AG08395 (cell line): ENCODE measurements at places on chromosomes 12 and 14.

- no peak for DNase-seq
Measured at GRCh38 chr12:50197297-50197727, 30.1 kb upstream of the CERS5 start.

- no peak for DNase-seq
Measured at GRCh38 chr14:73775339-73776193, 61.4 kb upstream of the PNMA1 start.

GRCh38 chr12:6452944-6453630, 1.2 kb downstream of the TAPBPL start:
- no peak for DNase-seq

DNA sequence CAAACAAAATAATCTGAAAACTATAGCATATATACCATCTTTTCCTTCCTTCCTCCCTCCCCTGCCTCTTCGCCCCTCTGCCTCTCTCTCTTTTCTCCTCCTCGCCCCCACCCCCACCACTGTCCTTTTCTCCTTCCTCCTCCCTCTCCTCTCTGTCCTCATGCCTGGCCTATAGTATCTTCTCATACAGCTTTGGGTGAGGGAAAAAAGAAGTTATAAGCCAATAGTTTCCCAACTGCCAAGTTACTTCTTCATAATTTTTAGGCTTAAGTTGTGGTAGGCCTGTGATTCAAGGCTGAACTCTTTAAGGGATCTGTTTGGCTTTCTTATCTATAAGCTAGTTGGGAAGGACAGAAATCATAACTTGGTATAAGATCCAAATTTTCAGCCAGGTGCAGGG, 9.1 kb downstream of the TMED10 start:
- no peak for DNase-seq

DNA sequence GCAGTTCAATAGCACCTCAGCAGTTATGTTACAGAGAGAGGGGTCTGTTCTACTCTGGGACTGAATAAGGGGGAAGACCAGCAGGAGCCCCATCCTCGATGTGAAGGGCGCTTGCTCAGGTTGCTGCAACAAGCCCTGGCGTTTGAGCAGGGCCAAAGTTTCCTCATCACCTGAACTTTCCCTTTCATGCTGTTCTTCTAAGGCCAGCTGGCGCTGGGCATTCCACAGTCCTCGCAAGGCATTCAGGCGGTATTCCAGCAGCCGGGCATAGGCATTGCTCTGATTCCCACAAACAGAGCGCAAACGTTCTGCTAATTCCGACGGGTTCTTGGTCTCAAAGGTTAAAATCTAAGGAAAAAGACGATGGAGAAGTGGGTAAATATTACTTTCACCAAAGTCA, 62.8 kb downstream of the HECTD4 start:
- DNase-seq: no peak

- no peak for DNase-seq
Measured at GRCh38 chr12:93363841-93364297, 13.9 kb upstream of the NUDT4 start.

DNA sequence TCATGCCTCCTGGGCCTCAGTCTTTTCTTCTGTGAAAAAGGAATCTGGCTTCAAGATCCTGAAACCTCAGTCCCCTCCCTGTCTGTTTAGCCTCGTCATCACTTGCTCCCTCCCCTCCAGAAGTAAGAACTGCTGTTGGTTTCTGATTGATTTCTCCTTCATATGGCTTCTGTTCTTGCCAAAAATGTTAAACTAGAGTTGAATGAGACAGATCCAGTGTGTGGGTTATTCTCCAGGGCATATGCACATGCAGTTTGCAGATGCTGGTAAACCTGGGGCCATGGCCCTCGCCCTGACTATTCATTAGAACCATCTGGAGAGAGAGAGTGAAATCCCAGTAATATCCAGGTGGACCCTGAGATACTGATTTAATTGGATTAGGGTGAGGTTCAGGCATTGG, 175.1 kb downstream of the TMEM132C start:
- DNase-seq: no peak

- peak; percentile 71 for DNase-seq
Measured at GRCh38 chr14:34322940-34323418, 139.1 kb downstream of the SPTSSA start.

- DNase-seq: no peak
Measured at GRCh38 chr12:27014859-27015729, 910 bp upstream of the TM7SF3 start.

DNA sequence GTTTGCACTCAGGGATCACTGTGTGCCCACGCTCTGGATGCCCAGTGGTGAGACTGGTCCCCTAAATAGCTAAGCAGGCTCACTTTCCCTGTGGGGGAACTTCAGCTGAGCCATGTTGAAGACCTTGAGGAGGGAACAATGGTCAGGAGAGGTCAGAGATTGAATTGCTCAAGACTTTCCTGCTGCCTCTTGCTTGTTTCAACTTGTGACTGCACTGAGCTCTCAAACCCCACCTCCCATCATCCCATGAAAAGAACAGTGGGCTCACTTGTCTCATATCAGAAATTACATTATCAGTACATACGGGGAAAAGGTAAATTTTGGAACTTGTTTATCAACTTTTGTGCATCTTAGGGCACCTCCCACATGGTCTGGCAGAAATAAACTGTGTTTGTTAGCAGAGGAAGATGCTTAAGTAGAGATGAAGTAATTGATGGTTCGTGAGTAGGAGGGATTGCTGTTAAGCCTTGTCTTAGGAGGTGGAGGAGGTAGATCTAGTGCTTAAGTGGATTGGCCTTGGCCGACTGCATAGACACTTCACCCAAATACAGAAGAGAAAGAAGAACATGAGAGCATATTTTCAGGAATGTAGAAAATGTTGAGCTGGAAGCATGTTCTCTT, 15.0 kb upstream of the SERPINA1 start:
- no peak for DNase-seq

DNA sequence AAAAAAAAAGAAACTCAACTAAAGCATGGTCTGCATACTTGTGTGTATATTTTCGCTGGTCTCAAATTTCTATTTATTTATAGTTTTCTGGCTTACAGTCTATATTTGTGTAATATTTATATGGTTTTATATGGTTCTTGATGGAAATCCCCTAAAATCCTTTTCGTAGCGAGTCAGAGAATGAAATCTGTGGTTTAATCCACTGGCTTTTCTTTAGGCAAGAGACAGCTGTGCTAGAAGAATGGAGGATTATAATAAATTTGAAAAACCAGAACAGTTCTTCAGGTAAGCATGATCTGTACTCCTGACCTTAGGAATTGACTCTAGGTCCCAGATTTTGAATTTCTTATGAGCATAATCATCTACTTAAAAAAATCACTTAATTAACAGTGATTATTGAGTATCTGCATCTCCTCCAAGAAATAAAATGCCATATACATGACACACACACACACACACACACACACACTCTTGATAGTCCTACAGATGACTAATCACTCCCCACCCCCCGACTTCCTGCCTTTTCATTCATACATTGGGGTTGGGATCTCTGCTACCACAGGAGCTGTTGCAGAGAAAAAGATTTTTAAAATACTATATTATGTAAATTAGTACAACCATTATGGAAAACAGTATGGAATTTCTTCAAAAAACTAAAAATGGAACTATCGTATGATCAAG, 113.4 kb downstream of the CRADD start:
- peak; percentile 55 for DNase-seq

DNA sequence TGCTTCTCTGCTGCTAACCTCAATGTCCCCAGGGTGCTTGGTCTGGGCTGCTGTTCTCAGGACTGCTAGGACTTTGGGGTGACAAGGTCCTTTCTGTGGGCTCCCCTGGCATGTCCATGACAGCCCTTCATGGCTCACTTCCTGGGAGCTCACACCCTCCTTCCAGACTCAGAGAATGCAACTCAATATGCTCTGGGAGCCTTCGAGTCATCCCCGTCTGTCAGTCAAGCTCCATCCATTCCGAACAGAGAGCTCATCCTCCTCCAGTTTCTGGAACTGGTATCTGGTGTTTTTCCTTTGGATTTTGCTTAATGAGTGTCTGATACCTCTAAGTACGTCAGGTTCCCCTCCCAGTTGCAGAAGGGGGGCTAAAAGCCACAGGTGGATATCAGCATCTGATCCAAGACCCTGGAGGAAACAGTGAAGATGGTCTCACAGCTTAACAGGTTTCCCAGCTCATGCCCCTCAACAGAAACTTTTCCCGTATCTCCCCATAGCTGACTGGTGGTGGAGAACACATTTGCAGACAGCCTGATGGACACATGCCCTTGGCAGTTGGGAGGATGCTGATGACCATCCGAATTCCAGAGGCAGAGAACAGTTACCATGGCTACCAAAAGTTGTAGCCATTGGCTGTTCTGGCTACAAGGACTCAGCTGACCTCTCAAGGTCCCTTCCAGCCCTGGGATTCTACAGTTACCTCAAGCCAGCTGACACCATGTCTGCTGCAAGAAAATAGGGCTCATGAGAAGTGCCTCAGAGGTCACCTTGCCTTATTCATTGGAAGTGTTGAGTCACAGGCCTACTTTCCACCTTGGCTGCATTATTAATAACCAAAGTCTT, 9.5 kb upstream of the RAB35 start:
- DNase-seq: no peak

- DNase-seq: no peak
Measured at GRCh38 chr14:77489041-77489440, 9.6 kb downstream of the ISM2 start.

GRCh38 chr12:111297703-111298426, 71.0 kb downstream of the PHETA1 start:
- DNase-seq: no peak

DNA sequence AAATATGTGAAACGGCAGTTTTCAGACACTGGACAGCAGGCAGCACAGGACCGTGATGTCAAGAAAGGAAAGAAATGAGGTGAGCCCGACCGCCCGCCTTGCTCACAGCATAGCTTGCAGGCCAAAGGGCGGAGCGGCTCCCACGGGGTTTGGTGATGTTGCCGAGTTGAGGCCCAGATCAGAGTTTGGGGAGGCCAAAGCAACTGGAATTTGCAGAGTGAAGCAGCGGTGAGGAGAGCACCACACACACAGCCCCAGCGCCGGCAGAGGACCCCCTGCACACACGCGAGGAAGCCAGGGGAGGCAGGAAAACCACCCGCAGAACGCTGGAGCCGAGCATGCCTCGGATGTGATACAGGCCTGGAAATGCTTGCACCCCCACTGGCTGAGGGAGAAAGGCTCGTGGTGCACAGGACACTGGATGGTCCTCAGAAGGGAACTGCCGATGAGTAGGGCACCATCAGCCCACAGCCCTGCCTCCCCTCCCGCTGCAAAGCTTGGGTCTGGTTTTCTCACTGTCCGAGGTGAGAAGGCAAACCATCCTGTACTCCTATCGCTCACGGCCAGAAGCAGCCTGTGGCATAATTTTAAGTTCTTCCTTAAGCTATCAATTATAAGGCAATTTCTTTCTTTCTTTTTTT, 25.7 kb upstream of the PLD4 start:
- DNase-seq: no peak

DNA sequence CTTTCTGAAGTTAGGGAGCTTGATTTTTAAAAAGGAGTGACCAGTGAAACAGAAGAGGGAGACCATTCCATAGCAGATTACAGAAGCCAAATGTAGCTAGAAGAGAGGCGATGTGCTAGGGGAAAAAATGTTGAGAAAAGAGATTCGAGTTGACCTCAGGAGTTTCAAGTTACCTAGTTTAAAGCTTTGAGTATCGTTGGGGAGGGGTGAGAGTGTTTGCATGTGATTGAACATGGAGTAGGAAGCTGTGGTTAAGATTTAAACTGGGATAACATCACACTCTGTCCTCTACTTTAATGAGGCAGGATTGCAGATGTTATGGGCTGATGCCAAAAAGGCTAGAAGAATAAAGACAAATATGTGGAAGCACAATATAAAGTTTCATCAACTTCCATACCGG, 3.7 kb downstream of the LETMD1 start:
- no peak for DNase-seq

GRCh38 chr14:58280954-58281787, 17.2 kb upstream of the ARID4A start:
- DNase-seq: peak; percentile 77

GRCh38 chr14:49971156-49972130, 78.6 kb downstream of the ARF6 start:
- DNase-seq: no peak

- DNase-seq: peak; percentile 41
Measured at GRCh38 chr14:89849931-89850330, 104.6 kb downstream of the EFCAB11 start.

DNA sequence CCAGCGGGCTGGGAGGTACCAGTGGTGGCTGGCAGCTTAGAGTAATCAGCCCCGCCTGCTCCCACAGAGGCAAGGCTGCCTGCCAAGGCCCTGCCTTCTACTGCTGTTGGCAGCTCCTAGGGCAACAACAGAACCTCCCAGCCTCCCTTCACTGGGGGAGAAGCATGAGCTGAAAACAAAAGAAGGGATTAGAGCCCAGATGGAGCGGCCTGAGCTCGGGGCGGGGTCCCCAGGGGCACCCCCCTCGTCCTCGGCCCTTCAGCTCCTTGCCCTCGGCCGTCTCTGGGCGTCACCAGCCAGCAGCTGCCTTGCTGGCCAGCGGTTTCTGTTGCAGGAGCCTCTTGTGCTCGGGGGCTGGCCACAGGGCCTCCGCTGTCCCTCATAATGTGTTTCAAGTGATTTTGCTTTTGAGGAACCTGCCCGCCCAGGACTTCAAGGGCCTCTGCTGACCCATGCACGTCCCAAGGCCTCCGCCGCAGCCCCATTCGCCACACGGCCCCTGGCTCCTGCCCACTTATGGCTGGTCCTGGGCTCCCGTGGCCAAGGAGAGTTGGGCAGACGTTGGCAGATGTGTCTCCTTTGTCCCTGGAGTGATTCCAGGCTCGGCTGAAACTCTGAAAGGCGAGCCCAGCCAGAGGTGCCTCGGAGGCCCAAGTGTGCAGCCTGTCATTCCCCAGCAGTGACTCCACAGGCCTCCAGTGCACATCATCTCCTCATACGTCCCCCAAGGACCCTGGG, 49.7 kb downstream of the PSMA6 start:
- peak; percentile 93 for DNase-seq

GRCh38 chr14:34058510-34058909, 107.6 kb upstream of the EGLN3 start:
- DNase-seq: no peak

DNA sequence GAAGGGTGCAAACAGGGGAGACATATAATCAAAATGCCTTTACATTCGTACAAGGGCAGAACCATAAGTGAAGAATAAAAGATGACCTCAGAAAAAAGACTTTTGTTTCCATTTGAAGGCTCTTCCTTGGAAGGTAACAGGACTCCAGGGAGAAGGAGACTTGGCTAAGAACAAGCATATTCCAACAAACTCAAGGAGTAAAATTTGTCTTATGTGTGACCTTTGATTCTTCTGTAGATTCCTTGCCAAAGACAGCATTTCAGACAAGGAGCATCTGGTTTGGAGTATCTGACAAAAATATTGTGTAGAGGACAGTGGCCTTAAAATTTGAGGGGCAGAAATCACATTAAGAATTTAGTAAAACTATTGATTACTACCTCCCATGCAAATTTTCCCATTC, 991.9 kb downstream of the FLRT2 start:
- DNase-seq: no peak

DNA sequence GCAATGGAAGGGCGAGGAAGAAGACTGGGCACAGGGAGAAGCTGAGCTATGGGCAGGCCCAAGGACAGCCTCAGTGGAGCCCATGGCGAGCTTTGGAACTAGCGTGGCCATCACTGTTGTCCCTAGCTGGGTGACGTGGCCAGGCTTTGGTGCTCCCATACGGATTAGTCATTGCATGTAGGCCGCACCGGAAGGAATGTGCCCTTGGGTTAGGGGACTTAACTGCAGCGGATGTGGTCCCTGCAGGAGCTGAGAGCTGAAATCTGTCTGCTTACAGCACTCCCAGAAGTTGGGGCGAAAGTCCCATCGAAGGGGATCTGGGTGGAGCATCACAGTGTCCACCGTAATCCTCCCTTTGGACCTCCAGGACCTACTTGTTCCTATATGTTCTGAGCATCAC, 133.7 kb downstream of the PAPOLA start:
- no peak for DNase-seq

- DNase-seq: peak; percentile 71
Measured at GRCh38 chr12:42589465-42590329, at the start of gene PRICKLE1. Gene PRICKLE1 (minus strand): TSS chr12:42589746. CDS start chr12:42472516, 117,230 bp downstream.
